Forelimb muscle (tissue), 1 donor: ENCODE measurements at places on chromosomes 4 and X. TPM values are rescaled to one million over a fixed set of nuclear protein-coding genes. Genes with fewer than 3 reads are reported as not detected.

Gene NPNT
- polyA plus RNA-seq: 151 TPM

Gene TBX22
- polyA plus RNA-seq: 0.09 TPM

Gene TGIF2LX
- polyA plus RNA-seq: not detected

Gene FAM241A
- 2.9 TPM for polyA plus RNA-seq

Gene ETNPPL
- polyA plus RNA-seq: not detected

Gene TMSB15A
- 9.8 TPM for polyA plus RNA-seq

Gene DCLK2
- 6.9 TPM for polyA plus RNA-seq

Gene SSX3
- polyA plus RNA-seq: not detected

Gene USP17L25
- not detected for polyA plus RNA-seq

Gene ENAM
- polyA plus RNA-seq: 3.8 TPM

Gene HS6ST2
- 46.5 TPM for polyA plus RNA-seq

Gene NUP62CL
- polyA plus RNA-seq: 0.90 TPM

Gene MAGEE1
- polyA plus RNA-seq: 2.6 TPM
